Activated naive CD4-positive, alpha-beta T cell (primary cell): ENCODE measurements at places on chromosomes 1 and 21.

- DNase-seq: no peak
Observed at GRCh38 chr1:16727190-16728111, 12.9 kb upstream of the RNU1-4 start.

DNA sequence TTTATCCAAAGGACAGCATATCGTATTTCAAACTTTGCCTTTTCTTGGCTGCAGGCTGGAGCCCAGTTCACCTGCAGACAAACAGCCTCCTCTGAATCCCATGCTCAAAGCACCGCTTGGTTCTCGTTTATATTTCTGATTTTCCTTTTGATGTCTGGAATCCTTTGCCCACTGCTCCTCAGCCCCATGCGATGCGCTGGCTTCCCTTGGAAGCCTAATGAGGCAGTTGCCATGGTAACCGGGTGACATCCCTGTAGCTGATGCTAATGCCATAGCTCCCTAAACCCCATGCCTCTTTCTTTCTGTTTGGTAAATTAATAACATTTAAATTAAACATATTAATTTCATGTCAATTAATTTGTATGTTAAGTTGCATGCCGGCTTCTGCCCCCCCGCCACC is 327.1 kb downstream of the PRDM2 start:
- DNase-seq: no peak

DNA sequence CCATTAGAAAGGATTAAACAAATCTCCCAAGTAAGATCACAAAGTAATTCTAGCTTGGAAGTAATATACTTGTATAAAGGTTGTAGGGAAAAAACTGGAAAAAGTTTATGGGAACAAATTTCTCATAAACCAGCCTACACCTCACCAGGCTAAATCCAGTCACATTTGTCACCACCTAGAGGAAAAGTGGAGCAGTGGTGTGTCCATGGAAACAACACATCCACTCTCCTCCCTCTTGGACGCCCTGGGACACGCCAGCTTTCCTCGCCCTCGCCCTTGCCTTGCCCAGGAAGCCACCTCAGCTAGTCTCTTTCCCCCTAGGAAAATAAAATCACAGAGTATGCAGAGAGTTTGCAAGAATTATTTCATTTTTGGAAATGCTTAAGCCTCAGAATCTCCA is 2.2 kb downstream of the PALMD start:
- no peak for DNase-seq

GRCh38 chr1:171784784-171785183 is 3.3 kb downstream of the METTL13 start:
- DNase-seq: no peak

GRCh38 chr1:147204080-147204479 is 21.1 kb downstream of the FMO5 start:
- DNase-seq: no peak

DNA sequence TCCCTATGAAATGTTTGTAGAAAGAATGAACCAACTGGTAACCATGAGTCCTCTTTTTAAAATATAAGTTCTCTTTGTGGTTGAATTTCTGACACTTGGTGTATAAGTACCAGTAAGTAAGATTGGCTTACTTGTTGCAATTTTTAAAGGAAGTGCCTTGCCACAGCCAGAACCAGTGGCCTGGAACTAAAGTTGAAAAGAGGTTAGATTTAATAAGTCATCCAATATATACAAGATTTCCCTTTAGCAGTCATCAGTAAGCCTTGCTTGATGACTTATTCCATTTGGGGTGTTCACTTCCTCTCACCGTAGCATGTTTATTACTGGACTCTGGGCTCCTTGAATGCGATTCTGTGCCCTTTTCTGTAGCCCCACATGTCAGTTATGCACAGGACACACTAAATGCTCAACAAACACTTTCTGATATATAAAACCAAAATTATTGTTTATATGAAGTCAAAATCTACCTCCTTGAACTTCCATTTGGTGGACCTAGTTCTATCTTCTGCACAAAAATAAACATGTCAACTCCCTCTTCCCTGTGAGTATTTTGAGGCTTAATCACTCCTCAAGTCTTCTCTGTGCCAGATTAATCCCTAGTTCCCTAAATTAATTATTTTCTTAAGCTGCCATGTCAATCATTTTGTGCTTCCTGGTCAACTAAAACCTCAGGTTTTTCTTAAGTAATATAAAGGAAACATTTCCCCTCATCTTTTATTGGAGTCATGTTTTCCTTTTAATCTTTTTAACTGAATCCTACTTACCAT is 218.1 kb downstream of the ST6GALNAC3 start:
- DNase-seq: no peak

DNA sequence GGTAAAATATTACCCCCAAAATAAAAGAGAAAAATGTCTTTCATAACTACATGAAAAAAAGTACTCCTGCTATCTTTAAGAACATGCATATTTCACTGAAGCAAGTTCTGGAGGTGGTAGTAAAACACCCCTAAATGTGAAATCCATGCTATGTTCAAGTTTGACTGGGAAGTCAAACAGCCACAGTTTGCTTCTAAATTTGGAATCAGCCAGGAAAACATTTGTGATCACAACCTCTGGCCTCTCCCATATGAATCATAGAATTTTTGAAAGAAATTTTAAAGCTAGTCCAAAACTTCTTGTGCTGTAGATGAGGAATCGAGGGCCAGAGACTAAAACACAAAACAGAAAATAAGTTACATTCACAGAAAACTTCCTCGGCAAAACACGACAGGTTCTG is 6.6 kb downstream of the SORT1 start:
- no peak for DNase-seq

- no peak for DNase-seq
Observed at GRCh38 chr1:78854556-78854955, 152.0 kb downstream of the ADGRL4 start.

GRCh38 chr1:180616439-180616838 is 15.4 kb upstream of the XPR1 start:
- no peak for DNase-seq

GRCh38 chr1:225481738-225482137 is 53.9 kb upstream of the LBR start:
- DNase-seq: no peak

- DNase-seq: no peak
Observed at GRCh38 chr1:174682419-174683008, 234.8 kb downstream of the GPR52 start.

DNA sequence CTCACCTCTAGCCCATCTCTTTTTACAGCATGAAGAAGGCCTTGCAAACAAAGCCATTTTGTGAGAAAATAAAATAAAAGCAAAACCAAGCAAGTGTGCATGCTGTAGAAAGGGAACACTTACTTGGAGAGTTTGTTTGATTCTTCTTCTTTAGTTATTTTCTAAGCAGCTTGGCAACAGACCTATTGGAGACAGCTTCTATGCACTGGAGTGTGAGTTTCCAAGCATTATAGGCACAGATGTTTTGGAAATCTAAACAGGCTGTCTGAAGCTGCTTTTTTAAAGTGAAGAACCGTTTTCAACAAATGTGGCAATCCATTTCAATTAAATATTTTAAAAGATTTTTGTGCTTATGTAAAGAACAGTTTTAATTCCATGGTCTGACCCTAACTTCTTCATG is 76.6 kb downstream of the NGF start:
- no peak for DNase-seq

- DNase-seq: no peak
Observed at GRCh38 chr1:55362558-55362957, 147.4 kb upstream of the USP24 start.

DNA sequence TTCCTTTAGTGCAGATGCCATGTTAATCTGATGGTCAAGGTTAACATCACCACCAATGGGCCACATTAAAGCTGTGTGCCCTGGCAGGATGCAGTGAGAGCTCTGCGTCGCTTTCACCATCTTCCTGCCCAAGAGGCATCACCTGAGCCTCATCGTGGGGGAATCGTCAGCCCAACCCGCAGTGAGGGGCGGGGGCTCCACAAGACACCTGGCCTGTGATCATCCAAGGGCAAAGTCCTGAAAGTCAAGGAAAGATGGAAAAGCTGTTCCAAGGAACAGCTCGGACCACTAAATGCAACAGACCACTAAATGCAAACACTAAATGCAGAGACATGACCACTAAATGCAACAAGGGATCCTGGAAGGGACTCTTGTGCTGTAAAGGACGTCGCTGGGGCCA is 49.9 kb downstream of the WDR4 start:
- no peak for DNase-seq

- no peak for DNase-seq
Observed at GRCh38 chr1:172742599-172743500, 83.9 kb downstream of the FASLG start.

DNA sequence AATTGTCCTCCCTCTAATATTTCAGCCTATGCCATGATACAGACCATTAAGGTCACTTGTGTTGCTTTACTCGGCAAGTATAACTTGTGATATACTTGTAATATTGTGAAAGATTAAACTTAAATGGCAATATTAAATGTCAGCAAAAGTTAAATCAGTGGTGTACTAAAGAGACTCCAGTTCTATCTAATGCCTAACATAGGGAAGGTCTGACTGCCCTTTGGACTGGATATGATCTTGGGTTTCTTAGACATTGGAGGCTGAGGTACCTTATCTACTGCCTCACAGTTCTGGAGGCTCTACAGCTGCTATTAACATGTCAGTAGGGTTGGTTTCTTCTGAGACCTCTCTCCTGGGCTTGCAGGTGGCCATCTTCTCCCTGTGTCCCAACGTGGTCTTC is 89.9 kb downstream of the MT1HL1 start:
- DNase-seq: no peak

DNA sequence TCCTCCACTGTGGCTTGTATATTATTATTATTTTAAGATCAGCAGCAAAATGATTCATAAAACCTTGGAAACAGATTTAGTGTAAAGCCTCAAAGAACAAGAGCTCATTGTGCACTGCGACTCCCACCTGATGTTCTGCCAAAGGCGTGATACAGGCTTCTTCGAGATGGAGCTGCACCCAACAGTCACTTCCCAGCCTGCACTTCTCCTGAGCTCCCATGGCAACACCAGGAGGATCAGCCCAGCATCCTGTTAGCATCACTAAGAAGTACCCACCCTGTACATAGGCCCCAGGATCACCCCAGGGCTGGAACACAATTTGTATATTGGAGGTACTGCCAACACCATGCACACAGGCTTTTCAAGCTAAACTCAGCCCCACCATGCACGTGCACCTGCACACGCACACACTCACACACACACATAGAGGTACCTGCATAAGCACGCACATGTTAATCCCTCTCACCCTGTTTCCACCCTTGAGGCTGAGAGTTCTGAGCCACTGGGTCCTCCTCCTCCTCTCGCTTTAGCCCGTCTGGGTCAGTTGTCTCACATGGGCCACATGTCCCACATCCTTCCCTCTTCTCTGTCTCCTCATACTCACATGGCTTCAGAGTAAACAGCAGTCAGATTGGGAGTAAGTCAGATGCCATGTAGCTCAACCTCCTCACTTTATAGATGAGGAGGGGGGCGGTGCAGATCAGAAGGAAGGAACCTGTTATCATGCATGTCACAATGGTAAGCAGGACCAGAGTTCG is 281.9 kb upstream of the POU3F1 start:
- no peak for DNase-seq

GRCh38 chr1:15282810-15283474 is 35.9 kb downstream of the FHAD1 start:
- no peak for DNase-seq

DNA sequence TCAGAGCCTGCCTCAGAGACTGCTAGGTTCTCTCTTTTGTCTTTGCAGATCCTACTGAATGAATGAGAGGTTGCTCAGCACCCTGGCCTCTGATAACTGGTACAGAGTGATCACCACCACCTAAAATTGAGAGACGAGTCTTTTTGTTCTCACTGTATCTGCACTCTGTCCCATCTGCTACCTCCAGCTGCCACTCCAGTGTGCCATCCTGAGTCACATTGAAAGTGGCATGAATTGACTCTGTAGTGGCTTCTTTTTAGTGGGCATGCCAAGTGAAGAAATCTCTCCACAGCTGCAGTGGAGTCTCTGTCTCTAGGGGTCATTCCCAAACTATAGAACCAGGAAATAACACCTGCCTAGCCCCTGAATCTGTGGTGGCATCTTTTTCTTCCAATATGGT is 14.7 kb downstream of the CAMK1G start:
- no peak for DNase-seq

DNA sequence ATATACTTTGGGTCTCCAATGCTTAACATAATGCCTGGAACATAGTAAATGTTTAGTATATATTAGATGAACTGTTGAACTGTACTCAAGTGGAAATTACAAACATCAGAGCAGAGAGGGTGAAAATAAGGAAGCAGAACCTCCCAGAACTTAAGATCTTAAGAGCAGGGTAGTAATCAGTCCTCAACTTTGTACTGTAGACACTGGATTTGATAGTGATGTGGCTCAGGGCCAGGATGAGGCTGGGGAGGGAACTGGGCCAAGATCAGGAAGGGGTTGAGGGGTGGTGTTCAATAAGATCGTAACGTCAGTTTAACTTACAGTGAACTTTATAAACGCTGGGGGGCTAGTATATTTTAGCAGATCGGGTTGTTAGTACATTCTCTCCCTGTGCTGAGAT is 15.4 kb downstream of the MPZL1 start:
- DNase-seq: no peak

DNA sequence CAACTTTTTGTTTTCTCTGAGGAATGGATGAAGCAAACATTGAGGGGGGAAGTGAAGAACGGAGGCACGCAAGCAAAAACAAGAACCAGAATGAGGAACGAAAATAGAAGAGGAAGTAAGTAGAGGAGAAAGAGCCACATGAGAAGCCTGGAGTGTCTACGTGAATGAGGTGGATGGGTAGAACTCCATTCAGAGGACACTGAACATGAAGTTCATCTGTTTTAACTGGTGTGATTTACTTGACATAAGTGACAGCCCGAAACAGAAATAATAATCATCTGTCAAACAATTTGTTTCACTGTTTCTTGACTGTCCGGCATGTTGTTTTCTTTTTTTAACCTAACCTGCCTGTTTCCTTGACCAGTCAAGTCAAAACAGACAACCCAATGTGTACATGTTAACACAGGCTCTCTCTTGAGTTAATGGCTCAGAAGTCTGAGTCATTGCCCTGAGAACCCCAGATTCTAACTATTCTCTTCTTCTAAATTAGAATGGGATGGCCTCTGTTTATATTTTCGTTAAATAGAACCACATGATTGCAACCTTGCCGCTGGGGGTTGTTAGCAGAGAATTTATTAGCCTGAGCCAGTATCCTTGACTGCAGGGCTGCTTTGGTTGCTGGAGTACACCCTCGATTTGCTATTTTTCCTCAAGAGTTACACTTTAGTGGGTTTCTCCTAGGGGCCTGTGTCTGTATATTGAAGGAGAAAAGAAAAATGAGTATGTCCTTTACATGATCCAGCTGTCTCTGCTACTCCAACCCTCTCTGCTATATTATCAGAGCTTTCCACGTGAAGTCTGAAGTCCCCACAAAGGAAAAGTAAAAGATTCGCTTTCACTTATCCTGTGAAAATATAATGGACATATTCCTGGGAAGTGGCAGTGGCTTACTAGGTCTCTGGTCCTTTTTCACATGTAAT is 151.7 kb downstream of the ZC3H11B start:
- DNase-seq: no peak

- DNase-seq: no peak
Observed at GRCh38 chr1:227793948-227794816, 21.3 kb upstream of the PRSS38 start.

DNA sequence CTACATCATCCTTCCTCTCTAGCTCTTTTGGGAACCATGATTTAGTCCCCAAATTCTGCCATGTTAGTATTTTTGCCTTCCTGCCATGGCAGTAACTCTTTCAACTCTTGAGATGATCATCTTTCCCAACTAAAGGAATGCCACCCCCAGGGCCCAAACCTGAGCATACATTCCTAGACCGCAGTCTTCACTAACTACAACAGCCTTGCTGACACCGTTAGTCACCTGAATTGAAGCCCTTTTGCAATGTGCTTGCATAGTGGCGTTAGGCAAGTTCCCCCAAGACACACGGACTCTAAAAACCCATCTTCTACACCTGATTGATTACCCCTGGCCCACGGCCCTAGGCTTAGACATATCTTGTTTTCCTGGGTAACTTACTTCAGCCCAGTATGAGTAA is 16.4 kb upstream of the YTHDF2 start:
- DNase-seq: no peak
